Omental fat pad (tissue), 4 donors: ENCODE measurements at places on chromosomes 4 and X.

DNA sequence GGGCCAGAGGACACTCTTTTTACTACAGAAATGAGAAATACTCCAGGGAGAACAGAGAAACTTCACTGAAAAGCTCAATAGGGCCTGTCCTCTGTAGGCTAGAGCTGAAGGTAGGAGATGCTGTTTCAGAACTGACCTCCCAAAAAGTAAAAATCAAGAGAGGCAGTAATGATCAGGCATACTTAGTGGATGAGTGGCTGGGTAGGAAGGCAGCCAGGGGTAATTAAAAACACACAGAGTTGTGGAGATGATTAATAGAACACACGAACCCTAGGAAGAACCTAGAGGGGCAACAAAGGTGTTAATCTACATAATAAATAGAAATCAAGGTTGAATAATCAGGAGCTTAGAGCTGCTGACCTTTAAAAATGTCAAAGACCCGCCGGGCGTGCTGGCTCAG lies 582.4 kb upstream of the ADGRL3 start:
- DNase-seq = no peak

- DNase-seq = no peak
These were observed 84.6 kb downstream of the PPP3CA start for GRCh38 chr4:101262683-101263082.

DNA sequence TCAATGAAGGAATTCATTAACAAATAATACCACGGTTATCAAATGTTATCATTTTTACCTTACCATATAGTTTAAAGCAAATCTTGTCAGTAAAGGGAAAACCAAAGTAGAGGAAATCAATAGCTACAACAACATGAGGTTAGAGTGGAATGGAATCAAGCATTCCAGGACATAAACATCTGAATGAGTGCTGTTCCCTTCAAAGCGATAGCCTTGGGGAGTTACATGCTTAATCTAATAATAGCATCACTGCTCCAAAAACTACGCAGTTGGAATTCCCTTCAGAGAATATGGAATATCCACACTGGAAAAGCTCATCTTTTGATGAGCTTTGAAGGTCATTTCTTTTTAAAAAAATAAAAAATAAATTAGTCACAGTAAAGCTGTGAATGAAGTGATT lies 31.2 kb downstream of the PDE5A start:
- no peak for DNase-seq

DNA sequence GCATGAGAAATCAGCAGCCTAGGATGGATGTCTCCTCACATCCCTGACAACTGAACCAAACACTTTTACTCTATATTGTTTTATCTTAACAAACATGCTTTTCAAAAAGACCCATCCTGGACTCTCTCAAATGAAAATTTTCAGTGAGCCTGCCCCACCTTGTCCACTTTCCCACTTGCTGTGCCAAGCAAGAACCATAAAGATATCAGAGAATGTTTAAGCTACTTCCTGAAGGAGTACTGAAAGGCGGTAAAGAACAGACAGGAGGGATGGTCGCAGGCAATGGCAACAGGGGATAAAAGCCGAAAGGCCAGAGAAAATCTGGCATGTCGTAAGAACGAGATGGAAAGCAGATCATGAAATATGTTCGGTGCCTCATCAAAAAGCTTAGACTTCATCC lies 10.5 kb downstream of the APBB2 start:
- no peak for DNase-seq

DNA sequence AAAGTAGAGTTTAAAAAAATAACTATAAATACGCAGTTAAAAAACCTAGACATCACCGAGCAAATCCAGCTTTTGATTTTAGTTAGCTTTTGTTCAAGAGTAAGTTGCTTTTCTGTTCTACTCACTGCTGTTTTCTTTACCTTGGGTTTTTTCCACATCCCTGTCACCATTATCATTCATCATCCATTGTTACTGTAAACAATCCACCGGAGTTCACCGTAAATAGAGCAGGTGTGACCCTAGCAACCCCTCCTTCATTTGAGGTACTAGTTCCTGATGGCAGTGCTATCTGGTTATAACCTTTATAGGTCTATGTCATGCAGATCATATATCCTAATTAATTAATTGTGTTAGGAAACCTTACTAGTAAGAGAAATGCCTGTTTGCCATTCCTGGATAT lies 43.0 kb upstream of the TEX13D start:
- no peak for DNase-seq

GRCh38 chr4:165207016-165207430 lies 338 bp upstream of the KLHL2 start:
- no peak for DNase-seq

DNA sequence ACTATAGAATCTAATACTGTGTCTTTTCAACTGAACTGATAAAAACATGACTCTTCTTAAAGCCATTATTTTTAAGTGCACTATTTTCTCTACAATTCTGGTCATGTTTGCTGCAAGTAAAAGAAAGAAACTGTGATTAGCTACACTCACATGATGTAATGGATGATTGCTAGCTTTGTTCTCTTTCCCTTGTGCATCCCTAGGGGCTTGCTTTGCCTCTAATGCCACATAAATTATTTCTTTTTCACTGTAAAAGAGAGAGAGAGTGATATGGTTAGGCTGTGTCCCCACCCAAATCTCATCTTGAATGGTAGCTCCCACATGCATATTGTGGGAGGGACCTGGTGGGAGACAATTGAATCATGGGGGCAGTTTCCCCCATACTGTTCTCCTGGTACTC lies 630.2 kb upstream of the NR3C2 start:
- DNase-seq = no peak

- no peak for DNase-seq
These were observed 718.6 kb downstream of the PDHA2 start for GRCh38 chr4:96558466-96558865.

- no peak for DNase-seq
These were observed 27.9 kb upstream of the FUNDC1 start for GRCh38 chrX:44570522-44570921.

DNA sequence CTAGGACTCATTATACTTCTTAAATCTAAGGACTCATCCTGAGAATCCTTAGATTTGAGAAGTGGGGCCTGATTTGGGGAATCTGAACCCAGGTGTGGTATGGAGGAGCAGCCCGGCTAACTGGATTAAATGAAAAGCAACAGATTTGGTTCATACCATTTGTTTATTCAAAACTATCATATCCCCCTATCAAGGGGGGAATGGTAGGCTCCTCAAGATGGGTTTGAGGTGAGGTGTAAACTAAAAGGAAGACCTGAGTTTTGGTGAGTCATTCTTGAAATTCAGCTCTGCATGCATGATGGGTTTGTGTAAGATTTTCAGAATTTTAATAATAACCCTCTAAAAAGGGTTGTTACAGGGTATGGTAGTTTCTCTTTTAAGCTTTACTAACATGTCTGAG lies 53.4 kb downstream of the CASP6 start:
- DNase-seq = no peak

GRCh38 chr4:132982151-132982550 lies 166.9 kb upstream of the PCDH10 start:
- DNase-seq = no peak

DNA sequence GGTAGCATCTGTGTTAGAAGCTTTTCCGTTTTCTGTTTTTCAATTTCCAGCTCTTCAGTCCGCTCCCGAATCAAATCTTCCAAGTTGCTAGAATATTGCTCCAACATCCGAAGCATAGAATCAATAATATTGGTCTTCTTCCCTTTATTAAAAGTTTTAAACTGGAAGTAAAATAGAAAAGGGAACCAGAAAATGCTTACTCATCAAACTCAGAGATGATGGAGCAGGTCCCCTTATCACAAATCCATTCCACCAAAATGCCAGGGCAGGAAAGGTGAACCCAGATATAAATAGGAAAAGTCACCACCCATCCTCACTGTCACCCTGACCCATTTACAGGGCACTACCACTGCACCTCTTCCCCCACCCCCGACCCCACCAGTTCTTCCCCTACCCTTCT lies 89.0 kb downstream of the GUCY2F start:
- no peak for DNase-seq

DNA sequence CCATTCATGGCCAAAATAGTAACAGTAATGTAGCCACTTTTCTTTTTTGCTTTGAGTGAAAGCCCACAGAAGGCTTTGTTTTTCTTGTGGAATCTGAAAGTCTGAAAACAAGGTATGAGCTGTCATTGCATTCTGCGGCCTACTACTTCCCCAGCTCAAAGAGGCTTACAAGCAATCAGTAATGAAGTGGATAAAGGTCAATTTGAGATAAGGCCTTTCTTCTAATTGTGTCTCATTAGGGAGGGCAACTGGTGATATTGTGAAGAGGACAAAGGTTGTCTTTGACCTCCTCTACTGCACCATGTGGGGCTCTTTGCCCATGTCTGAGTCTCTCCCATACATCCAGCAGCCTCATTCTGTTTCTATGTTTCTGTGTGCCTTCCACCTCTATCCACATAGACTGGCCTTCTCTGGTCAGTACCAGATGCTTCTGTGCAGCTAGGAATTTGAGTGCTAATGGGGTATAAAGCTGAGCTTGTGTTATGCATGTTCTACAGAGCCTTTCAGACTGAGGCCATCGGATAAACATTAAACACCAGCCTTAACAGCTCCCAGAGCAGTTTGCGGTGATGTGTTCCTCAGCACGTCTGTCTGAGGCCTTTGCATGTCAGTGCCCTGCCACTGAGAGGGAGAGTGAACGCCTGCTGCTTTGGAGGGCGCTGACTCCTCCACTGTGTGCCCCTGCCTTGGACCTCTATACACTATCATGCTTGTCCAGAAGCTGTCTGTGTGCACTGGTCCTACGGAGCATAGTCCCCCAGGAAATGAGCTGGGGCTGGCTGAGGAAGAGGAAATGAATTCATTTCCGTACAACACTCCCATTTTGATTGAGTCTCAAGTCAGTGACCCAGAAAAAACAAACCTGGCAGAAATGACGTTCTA lies 80.2 kb downstream of the SH2D1A start:
- no peak for DNase-seq

DNA sequence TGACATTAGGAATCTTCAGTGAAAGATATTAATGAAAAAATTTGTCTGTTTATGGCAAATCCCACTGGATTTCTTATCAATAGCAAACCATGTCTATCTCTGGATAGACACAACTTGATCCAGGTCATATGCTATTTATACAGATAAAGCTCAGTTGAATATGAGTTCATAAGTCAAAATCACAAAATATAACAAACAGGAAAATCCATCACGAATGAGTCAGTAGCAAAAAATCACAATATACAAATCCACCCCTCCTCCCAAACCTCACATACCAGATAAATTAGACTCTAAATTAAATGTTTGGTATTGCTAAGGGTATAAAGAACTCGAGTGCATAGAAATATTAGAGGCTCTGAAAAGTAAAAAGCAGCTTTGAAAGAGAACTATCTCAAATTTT lies 420.5 kb downstream of the TLL1 start:
- no peak for DNase-seq

GRCh38 chr4:168421671-168422070 lies 58.6 kb downstream of the DDX60L start:
- DNase-seq = no peak

DNA sequence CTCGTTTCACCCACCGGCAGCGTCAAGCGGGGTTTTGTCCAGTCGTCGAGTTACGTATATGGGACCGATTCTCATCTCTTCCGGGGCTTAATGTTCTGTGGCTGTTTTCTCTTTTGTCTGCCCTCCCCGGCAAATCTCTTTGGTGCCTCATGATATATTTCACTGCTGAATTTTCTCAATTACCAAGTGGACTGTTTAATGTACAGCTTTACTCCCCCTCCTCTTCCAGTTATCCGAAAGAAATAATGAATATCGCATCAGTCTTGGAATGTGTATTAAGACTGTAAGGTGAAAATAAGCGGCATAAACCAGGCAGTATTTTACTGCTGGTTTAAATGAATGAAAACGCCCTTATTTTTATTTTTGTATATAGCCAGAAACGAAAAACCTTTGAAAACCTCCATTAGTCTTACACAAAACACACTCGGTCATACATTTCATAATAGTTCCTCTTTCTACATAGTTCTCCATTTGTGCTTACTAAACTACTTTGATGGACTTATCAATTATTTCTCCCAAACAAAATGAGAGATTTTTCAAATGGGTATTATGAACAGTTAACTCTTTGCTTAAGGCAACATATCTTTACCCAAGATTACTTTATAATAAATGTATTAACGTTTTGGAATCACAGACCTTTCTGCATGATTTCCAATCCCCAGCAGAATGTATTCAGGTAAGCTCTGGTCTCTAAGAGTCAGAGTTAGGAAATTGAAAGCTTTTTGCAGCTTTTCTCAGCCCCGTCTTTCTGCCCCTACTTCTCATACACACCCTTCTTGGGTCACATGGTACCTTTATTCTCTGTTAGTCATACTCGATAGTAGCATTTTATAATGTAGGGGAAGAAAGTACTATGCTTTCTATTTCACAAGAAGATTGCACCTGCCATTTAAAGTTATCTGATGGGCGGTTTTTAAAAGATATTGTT lies 979 bp downstream of the RP2 start:
- no peak for DNase-seq

GRCh38 chr4:175309041-175309440 lies 390.9 kb downstream of the ADAM29 start:
- no peak for DNase-seq

DNA sequence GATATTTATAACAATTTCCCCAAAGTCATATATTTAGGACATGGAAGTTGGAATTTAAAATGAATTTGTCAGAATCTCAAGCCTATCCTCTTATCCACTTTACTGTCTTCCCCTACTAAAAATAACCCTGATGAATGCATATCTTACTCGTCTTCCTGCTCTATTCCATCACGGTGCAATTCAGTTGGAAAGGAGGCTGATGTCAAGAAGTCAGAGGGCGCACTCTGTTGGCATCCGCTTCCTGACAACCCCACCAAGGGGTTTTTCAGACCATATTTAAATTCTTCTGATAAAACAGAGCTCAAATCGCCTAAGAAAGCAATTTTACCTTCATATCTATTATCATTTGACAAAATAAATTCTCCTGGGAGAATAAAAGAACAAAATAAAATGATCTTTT lies 233.5 kb downstream of the ARHGAP24 start:
- DNase-seq = no peak

DNA sequence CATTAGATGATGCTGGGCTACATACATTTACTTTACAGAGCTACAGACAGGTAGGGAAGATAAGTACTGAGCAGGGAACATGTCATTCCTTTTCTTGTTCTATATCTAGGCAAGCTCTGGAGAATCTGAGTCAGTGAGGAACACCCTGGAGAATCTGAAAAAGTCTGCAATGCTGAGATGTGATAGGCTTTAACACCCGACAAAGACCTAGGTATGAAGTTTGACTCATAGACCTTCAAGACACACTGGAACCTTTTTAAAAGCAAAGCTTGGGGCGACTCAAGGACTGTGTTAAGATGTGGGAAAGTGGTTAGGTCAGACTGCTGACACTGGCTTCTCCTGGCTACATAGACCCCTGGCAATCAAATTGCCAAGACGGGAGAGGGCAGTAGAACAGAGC lies 42.8 kb downstream of the OSTC start:
- no peak for DNase-seq

DNA sequence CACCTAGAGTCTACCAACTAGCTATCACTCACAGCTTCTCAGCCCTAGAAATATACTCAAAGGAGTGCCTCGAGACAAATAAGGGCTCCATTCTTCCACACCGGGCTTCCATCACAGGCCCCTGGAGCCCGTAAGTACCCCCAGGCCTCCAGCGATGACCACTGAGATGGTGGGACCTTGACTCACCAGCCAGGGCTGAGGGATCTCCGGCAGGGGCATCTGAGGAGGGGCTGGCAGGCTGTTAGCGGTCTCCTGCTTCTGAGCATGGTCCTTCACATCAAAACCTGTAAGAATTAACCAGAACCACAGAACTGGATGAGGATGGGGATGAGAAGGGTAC lies 71.3 kb downstream of the AFAP1 start:
- DNase-seq = no peak

- no peak for DNase-seq
These were observed 1.3 kb downstream of the FAM149A start for GRCh38 chr4:186105647-186106321.

GRCh38 chr4:2075171-2075986 lies 16.3 kb downstream of the NAT8L start:
- no peak for DNase-seq
